Dorsolateral prefrontal cortex (tissue), 122 donors: ENCODE measurements at places on chromosomes 12 and 14.

DNA sequence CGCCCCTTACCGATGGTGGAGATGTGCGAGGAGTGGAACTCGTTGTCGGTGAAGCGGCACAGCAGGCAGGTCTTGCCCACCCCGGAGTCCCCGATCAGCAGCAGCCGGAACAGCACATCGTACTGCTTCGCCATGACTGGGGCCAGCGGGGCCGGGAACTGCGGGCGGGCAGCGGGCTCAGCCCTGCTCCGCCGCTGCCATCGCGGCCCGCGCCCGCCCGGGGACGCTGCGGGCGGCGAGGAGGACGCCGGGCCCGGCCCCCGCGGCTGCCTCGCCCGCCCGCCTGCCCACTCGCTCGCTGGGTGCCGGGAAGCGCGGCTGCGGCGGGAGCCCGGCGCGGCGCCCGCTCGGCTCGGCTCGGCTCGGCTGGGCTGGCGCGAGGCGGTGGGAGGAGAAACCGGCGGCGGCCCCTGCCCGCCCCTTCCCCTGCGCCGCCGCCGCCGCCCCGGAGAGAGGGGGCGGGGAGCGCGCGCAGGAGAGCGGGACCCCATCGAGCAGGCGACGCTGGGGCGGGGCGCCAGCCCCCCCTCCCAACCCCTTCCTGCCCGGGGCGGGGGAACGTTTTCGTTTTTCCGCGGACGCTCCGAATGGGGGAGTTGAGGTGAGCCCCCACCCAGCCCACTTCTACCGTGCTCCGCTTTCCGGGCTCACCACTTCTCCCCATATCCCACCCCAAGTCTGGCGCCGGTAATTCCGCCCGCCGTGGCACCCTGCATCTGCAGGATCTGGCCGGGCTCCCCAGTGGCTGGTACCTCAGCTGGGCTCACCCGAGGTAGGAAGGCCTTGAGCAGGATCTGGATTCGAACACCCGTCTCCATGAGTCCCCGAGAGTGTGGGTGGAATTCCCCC lies at the start of gene RAB15:
TSS of gene RAB15 (minus strand) at position 394 of the 849 bp plus-strand sequence. CDS start at position 134, 260 bp downstream.
- no peak for DNase-seq

GRCh38 chr12:94327809-94328208 lies 131.9 kb downstream of the CEP83 start:
- DNase-seq = no peak

DNA sequence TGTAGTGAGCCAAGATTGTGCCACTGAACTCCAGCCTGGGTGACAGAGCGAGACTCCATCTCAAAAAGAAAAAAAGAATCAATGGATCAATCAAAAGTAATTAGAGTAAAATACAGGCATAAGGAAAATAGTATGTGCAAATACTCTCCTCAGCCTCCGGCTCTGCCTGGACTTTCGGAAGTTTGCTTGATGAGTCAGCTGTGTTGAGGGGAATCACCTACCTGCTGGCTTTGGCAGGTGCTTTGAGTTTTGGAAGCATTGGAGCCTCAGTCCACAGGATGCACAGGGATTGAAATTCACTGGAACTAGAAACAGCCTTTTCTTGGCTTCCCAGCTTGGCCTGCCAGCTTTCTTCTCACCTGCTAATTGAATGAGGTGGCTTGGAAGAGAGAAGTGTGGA lies 268.2 kb downstream of the PCNX1 start:
- no peak for DNase-seq

- no peak for DNase-seq
Observed at GRCh38 chr14:91890291-91890749, 23.0 kb upstream of the TC2N start.

- DNase-seq = no peak
Observed at GRCh38 chr14:24847568-24848095, 202.3 kb downstream of the STXBP6 start.

DNA sequence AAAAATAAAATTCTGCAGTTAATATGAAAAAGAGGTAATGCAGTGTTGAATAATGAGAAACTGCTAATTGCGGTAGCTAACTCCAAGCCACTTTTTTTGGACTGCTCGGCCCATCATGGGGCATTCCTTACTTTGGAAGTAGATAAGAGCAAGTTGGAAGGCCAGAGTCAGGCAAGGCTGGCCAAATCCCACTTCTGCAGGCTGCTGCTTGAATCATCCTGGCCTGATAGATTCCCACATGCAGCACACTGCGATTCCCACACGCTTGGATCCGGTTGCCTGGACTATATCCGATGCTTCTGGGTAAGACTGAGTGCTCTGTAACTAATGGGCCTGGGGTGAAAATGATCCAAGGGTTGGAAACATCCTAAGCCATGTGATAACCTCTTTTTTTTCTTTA lies 10.6 kb downstream of the EIF2B2 start:
- no peak for DNase-seq

- no peak for DNase-seq
Observed at GRCh38 chr12:68589194-68589593, 21.5 kb upstream of the RAP1B start.

DNA sequence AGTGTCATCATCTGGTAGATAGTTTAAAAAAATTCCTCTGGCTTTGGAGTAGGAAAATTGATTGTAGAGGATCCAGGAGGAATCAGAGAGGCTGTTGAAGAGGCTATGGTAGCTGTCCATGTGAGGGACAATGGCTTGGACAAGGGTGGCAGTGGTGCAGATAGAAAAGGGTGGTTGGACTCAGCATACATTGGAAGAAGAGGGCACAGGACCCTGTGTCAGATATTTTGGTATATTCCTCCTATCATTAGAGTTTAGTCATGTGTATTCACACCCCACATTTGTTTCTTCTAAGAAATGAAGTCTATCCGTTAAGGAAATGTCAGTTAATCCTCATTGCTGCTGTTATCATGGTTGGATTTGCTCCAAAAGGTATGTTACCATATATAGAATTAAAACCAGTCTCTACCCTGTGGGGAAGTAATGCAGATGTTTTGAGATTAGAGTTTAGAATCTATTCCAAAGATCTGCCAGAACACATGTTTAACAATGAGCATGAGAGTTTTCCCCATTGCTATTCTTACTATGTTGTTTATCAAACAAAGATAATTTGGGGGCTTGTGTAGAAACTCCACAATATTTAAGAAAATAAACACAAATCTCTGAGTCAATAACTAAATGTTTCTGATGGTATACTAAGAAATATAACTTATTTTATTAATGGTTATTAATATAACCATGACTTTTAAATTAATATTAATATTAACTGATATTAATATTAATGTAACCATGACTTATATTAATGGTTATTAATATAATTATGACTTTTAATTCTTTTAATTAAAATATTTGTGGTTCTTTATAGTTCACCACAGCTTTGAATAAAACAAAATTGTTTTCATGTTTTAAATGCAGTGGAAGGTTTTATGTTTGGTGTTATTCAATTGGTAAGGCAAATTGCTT lies 80.9 kb downstream of the CRADD start:
- no peak for DNase-seq

- no peak for DNase-seq
Observed at GRCh38 chr14:38124506-38124905, 83.2 kb upstream of the SSTR1 start.

- DNase-seq = peak; percentile 52
Observed at GRCh38 chr12:8697120-8697475, 693 bp upstream of the RIMKLB start.

DNA sequence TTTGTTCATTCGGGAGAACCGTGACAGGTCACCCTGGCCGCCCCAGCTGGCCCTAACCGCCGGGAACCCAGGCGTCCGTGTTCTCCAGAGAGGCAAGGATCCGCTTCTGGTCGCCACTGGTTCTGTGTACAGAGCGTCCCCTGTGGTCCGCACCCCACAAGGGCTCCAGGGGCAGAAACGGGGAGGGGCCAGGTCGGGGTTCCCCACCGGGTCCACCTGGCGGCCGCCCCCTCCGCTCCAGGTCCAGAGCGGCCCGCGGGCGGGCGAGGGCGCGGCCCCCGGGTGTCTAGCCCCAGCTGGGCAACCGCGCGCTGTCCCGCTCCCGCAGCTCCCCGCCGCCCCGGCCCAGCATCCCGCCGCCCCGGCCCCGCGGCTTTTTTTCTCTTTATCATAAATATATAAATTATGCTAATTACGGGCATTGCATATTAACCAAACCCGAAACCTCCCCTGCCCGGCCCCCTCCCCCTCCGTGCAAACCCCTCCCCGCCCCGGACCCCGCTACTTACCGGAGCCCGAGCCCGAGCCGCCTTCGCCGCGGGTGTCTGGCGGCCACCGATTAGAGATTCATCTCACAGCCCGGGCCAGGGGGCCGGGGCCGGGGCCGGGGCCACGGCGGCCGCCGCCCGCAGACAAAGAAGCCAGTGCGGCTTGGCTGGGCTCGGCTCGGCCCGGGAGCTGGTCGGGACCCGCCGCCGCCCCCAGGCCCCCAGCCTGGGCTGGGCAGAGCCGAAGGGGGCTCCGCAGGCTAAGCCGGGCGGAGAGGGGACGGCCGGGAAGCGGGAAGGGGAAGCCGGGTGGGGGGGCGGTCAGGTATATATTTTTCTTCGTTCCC lies 512 bp downstream of the POU6F1 start:
- peak; percentile 58 for DNase-seq

GRCh38 chr12:59580050-59580449 lies 15.8 kb upstream of the SLC16A7 start:
- no peak for DNase-seq

DNA sequence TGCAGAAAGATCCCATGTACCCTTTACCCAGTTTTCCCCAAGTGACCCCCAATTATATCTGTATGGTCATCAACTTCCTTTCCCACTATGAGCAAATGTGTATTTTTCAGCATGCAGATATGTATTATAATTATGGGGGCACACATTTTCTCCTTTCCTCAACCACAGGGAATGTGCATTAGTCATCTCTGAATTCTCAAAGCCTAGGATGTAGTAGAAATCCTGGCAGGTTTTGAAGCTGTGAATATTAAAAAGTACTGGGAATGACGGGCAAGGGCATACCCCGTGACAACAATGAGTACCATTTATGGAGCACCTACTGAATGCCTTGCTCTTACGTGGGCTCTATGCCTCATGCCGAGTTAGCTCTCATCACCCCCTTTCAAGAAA lies 71.5 kb downstream of the VWF start:
- DNase-seq = no peak

- DNase-seq = peak; percentile 32
Observed at GRCh38 chr12:9364224-9365176, 156.3 kb upstream of the PZP start.

GRCh38 chr12:71128191-71128788 lies 29.5 kb downstream of the TSPAN8 start:
- no peak for DNase-seq

DNA sequence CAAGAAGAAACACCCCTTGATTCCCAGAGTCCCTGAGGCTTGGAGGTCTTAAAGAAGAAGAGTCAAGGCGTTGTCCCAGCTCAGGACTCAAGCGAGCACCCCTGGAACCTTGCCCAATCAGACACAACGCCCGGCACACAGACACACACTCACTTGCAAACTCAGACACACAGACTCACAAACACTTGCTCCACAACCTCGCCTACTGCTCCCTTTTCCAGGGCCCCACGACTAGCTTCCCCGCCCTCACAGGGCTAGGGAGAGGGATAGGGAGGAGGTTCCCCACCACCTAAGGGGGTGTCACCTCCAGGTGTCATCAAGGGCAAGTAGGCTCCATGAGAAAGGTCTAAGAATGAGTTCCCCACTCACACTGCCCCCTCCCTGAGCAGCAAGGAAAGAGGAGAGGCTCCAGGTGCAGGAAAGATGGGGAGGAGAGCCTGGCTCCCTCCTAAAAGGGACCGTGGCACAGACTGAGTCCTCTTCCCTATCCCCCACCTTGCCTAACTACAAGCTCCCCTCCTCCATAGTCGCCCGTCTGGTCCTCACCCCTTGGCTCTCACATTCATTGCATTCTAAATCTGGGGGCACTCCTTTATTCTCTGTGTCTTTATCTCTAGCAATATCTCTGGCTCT lies 717 bp downstream of the WNT10B start:
- no peak for DNase-seq
